ENCODE measurements at places on chromosomes 11 and 22.

- no peak for DNase-seq
Observed at GRCh38 chr11:93967258-93967657, 53.9 kb upstream of the HEPHL1 start.

GRCh38 chr11:103960108-103960507, 76.3 kb upstream of the DDI1 start:
- no peak for DNase-seq

GRCh38 chr11:2802389-2803185, 83.0 kb downstream of the CDKN1C start:
- no peak for DNase-seq

GRCh38 chr11:74092425-74092824, 78.4 kb downstream of the C2CD3 start:
- DNase-seq = peak; percentile 39

DNA sequence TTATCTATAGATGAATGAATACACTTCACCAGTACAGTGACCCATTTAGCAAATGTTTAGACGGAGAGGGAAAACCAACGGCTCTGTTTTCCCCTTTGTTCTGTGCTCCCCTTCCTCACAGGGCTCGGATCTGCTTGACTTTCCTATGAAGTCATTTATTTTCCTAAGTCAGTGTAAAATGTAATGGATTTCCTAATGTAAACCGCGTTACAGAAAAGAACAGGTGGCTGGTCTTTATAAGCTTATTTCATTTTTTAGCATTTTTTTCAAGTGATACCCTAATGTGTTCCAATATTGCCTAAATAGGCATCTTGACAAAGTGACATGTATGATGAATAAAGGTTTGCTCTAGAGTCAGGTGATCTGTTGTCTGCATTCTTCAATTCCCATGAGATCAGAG, 207.5 kb downstream of the PGR start:
- DNase-seq = no peak

DNA sequence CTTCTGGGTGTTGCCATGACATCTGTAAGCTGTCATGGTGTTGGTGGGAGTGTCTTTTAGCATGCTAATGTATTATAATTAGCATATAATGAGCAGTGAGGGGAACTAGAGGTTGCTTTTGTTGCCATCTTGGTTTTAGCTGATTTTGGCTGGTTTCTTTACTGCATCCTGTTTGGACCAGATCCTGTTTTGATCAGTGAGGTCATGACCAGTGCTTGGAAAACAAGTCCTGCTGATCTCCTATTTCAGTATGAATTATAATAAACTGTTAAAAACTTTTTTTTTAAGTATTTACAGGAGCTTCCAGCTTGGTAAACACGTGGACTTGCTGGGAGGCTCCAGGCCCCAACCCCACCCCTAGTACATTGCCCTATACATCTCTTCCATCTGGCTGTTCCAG, 30.5 kb upstream of the P4HA3 start:
- no peak for DNase-seq

GRCh38 chr11:133985981-133986944, 29.5 kb upstream of the IGSF9B start:
- DNase-seq = no peak

All from erythroblast (primary cell).